ENCODE measurements at places on chromosomes 16 and 17.
A peak's percentile ranks its signal among the peaks of the same experiment; 100 is the strongest.

DNA sequence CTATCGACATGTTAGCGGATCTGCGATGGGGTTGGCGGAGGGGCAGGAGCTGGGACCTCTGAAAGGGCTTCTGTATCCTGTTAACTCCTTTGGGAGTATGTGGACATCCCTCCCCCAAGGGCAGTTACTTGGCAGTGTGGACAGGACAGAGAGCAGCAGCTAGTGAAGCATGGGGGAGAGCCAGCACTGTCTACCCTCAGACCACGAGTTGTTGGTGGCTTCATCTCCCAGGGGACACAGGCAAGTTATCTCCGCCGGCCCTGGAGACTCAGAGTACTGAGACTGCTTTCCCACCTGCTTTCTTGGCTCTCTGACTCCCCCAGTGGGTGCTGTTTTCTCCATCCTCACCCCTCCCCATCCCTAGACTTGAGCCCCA is 5.3 kb upstream of the GFAP start:
- H3K27me3 ChIP-seq: peaks cover 4% of the 10 kb centered on the region
- no peak overlapping the region for H3K4me3 ChIP-seq
- no peak for DNase-seq

GRCh38 chr17:9217151-9218056 is 196.1 kb downstream of the NTN1 start:
- no peak overlapping the region for H3K27ac ChIP-seq
- peaks cover 2% of the 10 kb centered on the region for H3K27me3 ChIP-seq
- no peak for DNase-seq
- no peaks in the 10 kb centered on the region for H3K4me1 ChIP-seq
- no peak overlapping the region for H3K4me3 ChIP-seq

DNA sequence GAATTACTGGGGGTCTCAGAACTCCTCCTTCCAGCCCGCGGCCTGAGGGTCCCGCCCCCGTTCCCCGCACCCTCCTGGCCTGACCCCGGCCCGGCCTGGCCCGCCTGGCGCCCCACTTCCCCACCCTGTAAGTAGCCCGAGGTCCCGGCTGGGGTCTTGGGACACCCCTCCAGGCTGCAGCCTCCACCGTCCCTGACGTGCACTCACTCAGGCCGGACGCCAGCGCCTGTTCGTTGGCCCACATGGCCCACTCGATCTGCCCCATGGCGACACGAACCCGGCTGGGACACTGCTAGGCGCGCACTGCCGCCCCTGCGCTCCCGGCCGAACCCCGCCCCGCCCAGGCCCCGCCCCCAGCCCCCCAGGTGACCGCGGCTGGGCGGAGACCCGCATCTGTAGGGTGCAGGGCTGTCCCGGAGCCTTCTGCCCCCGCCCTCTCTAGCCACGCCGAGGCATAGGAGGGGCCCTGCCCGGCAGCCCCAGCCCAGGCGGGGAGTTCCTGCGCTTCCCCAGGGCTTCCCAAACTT is at the start of gene CYBA:
Gene CYBA, minus strand, starts transcription at position 305 of the 527 bp plus-strand sequence. Its CDS starts 40 bp downstream, at position 265.
- H3K36me3 ChIP-seq: peaks cover 12% of the 10 kb centered on the region
- H3K27ac ChIP-seq: peak within 1 kb of the TSS; percentile 94
- DNase-seq: peak; percentile 85
- H3K27me3 ChIP-seq: no peaks in the 10 kb centered on the region
- H3K4me1 ChIP-seq: peaks cover 8% of the 10 kb centered on the region

DNA sequence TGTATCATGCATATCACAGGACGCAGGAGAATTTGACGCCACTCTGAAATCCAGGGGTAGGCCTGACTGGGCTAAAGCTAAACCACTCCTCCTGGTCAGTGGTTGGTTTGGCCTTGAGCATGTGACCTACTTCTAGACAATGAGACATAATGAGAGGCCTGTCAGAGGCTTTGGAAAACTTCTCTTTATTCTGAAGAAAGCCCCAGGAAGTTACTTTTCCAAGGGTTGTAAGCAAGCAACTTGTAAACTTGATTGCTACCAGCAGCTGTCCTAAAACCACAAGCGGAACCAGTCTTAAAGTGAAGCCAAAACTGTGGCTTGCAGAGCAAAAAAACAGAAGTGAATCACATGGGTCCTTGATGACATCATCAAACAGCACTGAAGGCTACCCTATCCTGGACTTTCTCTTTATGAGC is 138.2 kb upstream of the COX10 start:
- no peak overlapping the region for H3K4me3 ChIP-seq
- H3K27ac ChIP-seq: no peak overlapping the region
- DNase-seq: no peak
- peaks cover 9% of the 10 kb centered on the region for H3K36me3 ChIP-seq
- H3K27me3 ChIP-seq: no peaks in the 10 kb centered on the region
- H3K4me1 ChIP-seq: peaks cover 31% of the 10 kb centered on the region

DNA sequence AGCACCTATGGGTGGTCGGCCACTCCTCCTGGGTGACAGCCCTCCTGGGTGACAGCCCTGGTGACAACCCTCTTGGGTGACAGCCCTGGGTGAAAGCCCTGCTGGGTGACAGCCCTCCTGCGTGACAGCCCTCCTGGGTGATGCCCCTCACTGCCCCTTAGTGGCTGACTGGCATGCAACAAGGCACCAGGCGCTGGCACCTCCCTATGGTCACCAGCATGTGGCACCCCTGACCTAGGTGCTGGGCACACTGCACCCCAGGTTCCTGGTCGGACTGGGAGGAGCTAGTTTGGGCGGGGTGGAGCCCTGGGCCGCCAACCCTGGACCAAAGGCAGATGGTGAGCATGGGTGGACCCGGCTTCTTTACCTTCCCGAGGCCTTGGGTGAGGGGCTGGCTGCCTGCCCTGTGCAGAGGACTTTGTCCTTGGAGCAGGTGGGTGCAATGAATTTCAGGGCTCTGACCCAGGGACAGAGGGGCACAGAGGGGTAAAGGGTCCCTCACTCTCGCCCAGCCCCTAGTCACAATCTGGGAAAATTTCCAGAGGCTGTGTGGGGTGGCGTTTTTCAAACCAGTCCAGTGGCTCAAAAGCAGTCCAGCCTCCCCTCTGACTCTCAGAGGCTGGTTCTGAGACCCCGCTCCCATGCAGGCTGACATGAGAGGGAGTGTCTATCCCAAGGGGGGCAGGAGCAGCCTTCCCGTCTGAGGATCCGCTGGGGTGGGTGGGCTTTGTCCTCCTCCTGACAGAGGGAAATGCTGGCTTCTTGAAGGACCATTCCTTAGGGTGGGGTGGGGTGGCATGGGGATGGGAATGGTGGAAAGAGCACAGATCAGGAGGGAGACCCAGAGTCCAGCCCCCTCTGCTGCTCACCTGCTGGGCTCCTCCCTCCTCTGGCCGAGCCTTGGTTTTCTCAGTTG is 25.9 kb upstream of the TNFRSF13B start:
- no peak for DNase-seq
- no peaks in the 10 kb centered on the region for H3K4me1 ChIP-seq
- no peaks in the 10 kb centered on the region for H3K27me3 ChIP-seq
- no peak overlapping the region for H3K27ac ChIP-seq
- no peaks in the 10 kb centered on the region for H3K36me3 ChIP-seq
- no peak overlapping the region for H3K4me3 ChIP-seq

GRCh38 chr17:73286863-73287296 is 24.9 kb downstream of the CDC42EP4 start:
- no peaks in the 10 kb centered on the region for H3K27me3 ChIP-seq
- H3K4me3 ChIP-seq: no peak overlapping the region
- DNase-seq: no peak

Measured in naive thymus-derived CD8-positive, alpha-beta T cell (primary cell).